ENCODE measurements at places on chromosomes 11 and 22.

GRCh38 chr11:119618208-119618909 lies 110.6 kb downstream of the NECTIN1 start:
- DNase-seq = no peak

GRCh38 chr11:13486926-13487660 lies 8.7 kb downstream of the PTH start:
- DNase-seq = peak; percentile 38

- DNase-seq = no peak
Observed at GRCh38 chr22:32378707-32379272, 21.1 kb downstream of the RFPL3 start.

GRCh38 chr11:73196576-73196975 lies 21.5 kb upstream of the P2RY2 start:
- DNase-seq = no peak

- no peak for DNase-seq
Observed at GRCh38 chr22:47381240-47381639, 618.8 kb downstream of the TBC1D22A start.

GRCh38 chr11:76156971-76157427 lies 49.3 kb downstream of the WNT11 start:
- no peak for DNase-seq

DNA sequence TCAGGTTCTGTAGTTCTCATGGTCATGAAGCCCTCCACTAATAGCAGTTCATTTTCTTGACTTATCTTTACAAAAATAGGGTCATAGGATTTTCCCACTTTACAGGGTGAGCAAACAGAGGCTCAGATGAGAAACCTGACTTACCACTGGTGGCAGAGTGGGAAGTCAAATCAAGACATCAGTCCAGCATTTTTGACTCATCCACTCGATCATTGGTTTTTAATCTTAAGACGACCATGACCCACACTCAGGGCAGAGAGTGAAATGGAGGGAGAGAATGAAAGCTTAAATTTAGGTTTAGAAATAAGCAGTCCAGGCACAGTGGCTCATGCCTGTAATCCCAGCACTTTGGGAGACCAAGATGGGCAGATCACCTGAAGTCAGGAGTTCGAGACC lies 42.1 kb downstream of the RTL6 start:
- no peak for DNase-seq

- no peak for DNase-seq
Observed at GRCh38 chr11:101960231-101960630, 43.9 kb upstream of the ANGPTL5 start.

DNA sequence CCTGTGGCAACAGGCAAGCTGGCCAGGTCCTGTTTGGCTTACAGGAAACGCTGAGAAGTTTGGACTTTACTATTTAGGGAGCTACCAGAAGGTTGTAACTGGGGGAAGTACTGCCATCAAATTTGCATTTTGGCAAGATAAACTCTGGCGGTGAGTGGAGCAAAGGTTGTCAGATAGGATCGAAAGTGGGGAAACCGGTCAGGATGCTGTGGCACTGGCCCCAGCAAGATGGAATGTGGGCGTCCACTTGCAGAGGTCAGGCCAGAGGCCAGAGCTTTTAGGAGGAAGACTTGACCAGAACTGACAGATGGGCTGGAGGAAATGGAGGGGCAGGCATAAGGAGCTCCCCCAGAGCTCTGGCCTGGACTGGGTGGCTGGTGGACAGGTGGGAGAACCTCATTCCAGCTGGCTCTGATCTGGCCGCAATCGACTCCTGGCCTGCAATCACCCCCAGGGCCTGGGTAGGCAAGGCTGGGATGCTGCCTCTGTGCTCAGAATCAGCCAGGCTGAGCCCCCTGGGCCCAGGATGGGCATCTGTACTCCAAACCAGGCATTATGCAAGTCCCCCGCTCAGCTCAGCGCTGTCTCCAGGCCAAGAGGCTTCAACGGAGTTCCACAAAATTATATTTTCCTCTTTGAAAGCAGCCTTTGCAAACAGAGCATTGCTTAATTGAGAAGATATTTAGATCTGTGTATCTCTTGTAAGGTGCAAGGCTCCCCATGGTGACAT lies 178.3 kb upstream of the NECTIN1 start:
- no peak for DNase-seq

DNA sequence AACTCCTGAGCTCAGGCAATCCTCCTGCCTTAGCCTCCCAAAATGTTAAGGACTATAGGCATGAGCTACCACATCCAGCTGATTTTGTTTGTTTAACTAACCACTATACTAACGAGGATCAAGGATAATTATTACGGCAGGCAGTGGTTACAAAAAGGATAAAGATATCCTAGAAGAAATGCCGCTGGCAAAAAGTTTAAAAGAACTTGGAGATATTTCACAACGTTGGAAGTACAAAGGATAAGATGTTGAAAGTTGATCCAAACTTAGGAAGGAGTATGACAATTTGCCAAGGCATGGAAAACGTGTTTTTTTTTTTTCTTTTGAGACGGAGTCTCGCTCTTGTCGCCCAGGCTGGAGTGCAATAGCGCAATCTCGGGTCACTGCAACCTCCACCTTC lies 13.4 kb downstream of the AP5B1 start:
- no peak for DNase-seq

DNA sequence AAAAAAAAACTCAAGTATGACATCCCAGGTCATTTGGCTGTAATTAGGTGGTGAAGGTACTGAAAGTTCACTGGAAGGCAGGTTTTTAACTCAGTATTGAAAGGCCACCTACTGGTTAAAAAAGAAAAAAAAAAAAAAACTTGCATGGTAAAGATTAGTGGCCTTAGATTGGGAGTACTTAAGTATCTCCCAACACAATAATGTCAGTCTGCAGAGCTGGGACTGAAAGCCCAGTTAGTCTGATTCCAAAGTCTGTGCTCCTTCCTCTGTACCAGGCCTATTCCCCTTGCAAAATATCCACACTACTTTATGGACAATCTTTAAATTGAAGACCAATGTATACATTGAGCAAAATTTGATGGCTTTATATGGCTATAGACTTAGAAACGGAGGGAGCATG lies 85.5 kb downstream of the NOX4 start:
- DNase-seq = no peak

DNA sequence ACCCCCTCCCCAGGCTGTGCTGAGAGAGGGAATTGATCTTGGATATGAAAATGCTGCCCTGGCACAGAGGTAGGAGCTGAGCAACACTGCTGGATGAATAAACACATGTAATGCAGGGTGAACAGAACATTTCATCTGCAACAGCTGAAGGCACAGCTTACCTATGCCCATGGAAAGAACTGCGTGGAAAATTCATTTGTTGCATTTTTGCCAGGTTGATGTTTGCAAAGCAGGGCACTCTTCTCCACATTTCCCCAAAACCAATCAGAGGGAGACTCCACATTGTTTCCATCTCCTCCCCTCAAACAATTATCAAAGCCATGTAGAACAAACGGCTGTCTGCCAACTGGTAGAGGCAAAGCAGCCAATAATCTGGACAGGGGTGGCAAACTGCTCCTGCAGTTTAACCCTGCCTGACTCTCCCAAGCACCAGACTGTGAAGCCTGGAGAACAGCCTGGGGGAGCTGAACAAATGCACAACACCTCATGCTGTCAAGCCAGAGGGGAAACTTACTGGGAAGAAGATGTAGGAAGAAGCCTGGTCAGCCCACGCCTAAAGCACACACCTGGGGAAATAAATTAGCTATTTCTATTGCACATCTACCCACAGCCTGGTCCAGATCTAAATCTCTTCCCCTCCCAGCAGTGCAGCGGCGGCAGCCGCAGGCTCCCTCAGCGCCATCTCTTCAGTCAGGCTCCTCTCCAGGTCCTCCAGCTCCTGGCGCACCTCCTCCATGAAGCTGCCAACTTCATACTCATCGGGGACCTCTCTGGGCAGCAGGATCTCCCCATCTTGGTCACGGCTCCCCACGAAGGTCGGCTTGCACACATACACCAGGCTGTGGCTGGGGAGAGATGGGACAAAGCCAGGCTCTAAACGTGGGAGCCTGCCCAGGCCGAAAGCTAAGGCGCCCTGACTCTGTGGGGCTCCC lies 44.3 kb downstream of the DKK3 start:
- no peak for DNase-seq

GRCh38 chr11:19790831-19791552 lies 78.4 kb downstream of the NAV2 start:
- DNase-seq = no peak

- DNase-seq = no peak
Observed at GRCh38 chr22:36456464-36456845, 25.0 kb downstream of the TXN2 start.

- no peak for DNase-seq
Observed at GRCh38 chr11:19419021-19419750, 178.4 kb upstream of the E2F8 start.

- DNase-seq = peak; percentile 42
Observed at GRCh38 chr11:33987975-33988580, 63.5 kb upstream of the CAPRIN1 start.

- DNase-seq = no peak
Observed at GRCh38 chr11:17272801-17273200, 3.7 kb upstream of the NUCB2 start.

GRCh38 chr11:66956689-66957290 lies 1.4 kb downstream of the PC start:
- no peak for DNase-seq

GRCh38 chr22:38955250-38955905 lies 2.0 kb upstream of the APOBEC3A start:
- no peak for DNase-seq

DNA sequence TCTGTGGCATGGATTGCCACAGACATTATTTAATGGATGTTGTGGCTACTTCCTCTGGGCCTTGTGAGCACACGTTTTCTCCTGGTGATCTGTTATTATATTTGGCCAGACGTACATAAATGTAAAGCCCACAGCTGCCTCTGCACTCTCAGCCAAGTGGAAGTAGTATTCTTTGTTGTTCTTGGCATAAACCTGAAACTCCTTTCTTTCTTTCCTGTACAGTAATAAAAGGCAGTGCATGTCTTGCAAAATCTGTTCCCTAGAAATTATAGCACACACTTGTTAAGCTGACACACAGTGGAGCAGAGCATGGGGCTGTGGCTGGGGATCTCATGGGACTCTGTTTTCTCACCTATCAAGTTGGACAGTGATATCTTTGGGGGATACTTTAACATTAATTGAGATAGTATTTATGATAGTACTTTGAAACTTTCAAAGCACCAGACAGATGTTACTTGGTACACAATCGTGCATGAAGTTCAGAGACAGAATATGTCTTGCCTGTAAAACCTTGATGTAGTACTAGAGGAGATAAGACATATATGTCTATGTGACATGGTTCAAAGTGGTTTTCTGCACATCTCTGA lies 20.9 kb downstream of the PANX1 start:
- DNase-seq = no peak

GRCh38 chr11:64649291-64649697 lies 58.3 kb downstream of the SLC22A12 start:
- DNase-seq = no peak

- no peak for DNase-seq
Observed at GRCh38 chr11:36635066-36635862, 37.2 kb upstream of the RAG2 start.

- no peak for DNase-seq
Observed at GRCh38 chr11:108926171-108926840, 261.4 kb downstream of the DDX10 start.

DNA sequence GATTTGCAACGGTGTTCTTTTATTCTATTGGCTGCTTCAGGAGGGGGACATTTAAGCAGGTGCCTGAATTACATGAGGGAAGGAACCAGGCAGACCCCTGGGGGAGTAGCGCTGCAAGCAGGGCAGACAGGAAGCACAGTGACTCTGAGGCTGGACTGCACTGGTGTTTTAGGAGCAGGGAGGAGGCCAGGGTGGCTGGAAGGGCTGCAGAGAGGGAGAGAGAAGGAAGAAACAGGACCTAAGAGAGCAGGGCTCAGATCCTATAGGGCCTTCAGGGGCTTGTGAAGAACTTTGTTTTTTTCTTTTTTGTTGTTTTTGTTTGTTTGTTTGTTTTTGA lies 62.5 kb upstream of the SORL1-AS1 start:
- no peak for DNase-seq

DNA sequence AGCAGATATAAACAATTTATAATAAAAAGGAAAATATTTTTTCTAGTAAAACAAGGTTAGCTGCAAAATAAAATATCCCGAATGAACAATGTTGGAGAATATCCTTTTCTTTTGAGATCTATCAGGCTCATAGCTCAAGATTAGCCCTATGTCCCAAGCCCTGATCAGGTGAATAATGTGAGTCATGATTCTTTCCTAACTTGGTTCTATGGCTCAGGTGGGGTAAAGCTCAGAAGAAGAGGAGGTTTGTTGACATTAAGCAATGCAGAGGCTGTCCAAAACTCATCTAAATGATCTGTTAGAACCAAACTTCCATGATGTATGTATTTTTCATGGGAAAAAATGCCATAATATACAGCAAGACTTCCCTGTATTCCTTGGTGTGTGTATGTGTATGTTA lies 86.1 kb downstream of the TRIM44 start:
- no peak for DNase-seq

DNA sequence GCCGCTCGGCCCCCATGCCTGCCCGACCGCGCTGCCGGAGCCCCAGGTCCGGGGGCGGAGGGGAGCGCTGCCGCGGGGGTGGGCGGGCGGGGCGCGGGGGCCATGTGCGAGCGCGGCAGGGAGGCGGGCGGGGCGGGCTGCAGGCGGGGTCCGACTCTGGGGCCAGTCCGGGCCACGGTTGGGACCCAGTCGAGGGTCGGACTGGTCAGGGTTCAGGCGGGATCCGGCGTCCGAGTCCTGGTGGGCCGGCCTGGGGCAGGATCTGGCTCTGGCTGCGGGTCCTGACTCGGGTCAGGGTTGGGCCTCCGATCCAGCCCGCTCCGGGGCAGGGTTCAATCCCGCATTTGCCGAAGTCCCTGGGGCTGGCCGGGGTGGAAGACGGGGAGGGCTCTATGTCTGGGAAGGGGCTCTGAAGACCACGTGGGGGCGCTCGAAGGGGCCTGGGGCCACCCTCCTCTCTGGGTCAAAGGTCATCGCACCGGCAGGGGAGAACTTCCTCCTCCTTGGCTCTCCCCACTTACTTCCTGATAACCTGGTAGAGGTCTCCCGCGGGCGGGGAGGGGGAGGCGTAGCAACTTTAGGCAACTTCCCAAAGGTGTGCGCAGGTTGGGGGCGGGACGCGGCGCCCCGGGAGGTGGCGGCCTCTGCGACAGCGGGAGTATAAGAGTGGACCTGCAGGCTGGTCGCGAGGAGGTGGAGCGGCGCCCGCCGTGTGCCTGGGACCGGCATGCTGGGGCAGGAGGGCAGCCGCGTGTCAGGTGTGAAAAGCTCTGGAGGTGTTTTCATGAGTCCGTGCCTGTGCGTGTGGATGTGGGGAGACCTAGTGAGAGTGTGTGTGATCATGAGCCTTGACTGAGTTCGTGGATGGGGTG lies 603 bp downstream of the ESRRA start:
- peak; percentile 25 for DNase-seq

GRCh38 chr11:126102436-126102981 lies 39.8 kb upstream of the CDON start:
- DNase-seq = no peak

DNA sequence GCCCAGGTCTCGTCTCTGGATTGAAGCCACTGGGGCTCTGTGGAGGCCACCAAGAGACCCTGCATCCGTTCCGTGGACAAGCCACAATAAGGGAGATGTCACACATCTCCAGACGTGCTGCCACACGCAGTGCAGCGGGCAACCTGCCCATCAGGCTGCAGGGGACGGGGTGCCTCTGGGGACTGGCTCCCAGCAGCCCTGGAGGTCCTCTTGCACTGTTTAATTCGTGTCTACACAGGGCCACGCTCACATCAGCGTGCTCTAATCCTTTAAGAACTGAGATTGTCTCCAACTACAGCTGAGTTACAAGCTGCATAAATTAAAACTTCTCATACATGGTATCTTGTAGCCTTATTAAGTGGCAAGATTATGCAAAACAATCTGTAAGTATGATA lies 1232.2 kb downstream of the BRD1 start:
- DNase-seq = no peak

GRCh38 chr11:36238881-36239280 lies 50.3 kb downstream of the COMMD9 start:
- DNase-seq = no peak

All from stimulated activated CD8-positive, alpha-beta memory T cell treated with anti-CD3 and anti-CD28 coated beads, Interleukin-4, amount 100 ng/mL, for 1 hour (primary cell).